Panc1 (cell line): ENCODE measurements at places on chromosomes 16 and 17. TPM values are rescaled to one million over a fixed set of nuclear protein-coding genes. Genes with fewer than 3 reads are reported as not detected.
A peak's percentile ranks its signal among the peaks of the same experiment; 100 is the strongest.

- DNase-seq = no peak
Measured at GRCh38 chr17:31308372-31309334, 5.2 kb downstream of the EVI2B start.

- no peak for DNase-seq
Measured at GRCh38 chr16:84879569-84880487, 60.0 kb downstream of the CRISPLD2 start.

DNA sequence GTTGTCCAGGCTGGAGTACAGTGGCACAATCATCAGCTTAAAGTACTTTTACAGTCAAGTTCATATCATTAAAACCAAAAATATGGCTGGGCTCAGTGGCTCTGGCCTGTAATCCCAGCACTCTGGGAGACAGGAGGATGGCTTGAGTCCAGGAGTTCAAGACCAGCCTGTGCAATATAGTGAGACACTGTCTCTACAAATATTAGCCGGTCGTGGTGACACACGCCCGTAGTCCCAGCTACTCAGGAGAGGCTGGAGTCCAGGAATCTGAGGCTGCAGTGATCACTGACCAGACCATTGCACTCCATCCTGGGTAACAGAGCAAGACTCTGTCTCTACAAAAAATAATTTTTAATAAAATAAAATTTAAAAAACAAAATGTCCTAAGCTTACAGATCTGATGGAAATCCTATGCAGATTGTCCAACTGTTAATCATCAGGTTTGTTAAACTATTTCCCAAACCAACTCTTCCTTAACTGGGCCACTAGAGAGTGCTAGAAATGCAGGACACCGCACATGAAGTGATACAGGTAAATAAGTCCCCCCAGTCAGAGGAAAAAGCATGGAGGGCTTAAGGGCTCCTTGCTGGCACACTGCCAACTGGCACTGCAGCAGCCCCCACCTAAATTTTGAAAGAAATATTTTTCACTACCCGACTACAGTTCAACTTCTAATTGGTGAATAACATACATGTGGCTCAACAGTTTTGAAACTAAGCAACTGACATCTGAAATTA lies 2.8 kb downstream of the USP22 start:
- DNase-seq = no peak

DNA sequence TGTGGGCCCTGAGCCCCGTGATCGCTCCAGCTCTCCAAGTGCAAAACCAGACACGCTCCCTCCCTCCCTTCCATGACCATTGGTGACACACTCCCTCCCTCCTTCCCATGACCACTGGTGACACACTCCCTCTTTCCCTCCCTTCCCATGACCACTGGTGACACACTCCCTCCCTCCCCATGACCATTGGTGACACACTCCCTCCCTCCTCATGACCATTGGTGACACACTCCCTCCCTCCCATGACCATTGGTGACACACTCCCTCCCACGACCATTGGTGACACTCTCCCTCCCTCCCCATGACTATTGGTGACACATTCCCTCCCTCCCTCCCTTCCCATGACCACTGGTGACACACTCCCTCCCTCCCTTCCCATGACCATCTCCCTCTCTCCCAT lies 56.3 kb downstream of the LMF1 start:
- peak; percentile 25 for DNase-seq

DNA sequence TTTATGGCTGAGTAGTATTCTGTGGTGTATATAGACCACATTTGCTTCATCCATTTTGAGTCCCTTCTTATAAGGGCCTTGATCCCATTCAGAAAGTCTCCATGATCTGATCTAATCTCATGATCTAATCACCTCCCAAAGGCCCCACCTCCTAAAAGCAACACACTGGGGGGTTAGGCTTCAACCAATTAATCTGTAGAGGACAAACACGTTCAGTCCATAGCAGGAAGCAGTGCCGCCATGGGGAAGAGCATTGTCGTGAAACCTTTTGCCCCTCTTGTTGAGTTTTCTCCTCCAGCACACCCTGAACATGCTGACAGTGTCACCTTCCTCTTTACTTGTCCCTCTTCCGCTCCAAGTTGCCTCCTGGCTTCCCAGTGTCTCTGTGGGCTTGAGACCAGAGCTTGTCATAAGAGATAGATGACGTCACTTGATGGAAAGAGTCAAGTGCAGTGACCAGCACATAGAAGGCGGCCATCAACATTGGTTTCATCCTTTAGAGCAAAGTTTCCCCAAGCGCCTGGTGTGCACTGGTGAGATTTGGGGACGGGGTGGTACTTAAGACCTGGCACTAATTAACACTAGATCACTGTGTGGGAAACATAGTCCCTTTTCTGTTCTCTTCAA lies 74.1 kb downstream of the PRKCB start:
- no peak for DNase-seq

- DNase-seq = no peak
Measured at GRCh38 chr17:18257268-18257981, 1.1 kb downstream of the FLII start.

Gene USP32
- total RNA-seq = 45.5 TPM

- DNase-seq = no peak
Measured at GRCh38 chr17:38379448-38379847, 27.8 kb downstream of the SOCS7 start.

- DNase-seq = no peak
Measured at GRCh38 chr17:38748149-38748891, at the start of gene PCGF2. Gene PCGF2, minus strand, starts transcription at chr17:38748336. Its CDS starts 7,934 bp downstream, at chr17:38740402.

DNA sequence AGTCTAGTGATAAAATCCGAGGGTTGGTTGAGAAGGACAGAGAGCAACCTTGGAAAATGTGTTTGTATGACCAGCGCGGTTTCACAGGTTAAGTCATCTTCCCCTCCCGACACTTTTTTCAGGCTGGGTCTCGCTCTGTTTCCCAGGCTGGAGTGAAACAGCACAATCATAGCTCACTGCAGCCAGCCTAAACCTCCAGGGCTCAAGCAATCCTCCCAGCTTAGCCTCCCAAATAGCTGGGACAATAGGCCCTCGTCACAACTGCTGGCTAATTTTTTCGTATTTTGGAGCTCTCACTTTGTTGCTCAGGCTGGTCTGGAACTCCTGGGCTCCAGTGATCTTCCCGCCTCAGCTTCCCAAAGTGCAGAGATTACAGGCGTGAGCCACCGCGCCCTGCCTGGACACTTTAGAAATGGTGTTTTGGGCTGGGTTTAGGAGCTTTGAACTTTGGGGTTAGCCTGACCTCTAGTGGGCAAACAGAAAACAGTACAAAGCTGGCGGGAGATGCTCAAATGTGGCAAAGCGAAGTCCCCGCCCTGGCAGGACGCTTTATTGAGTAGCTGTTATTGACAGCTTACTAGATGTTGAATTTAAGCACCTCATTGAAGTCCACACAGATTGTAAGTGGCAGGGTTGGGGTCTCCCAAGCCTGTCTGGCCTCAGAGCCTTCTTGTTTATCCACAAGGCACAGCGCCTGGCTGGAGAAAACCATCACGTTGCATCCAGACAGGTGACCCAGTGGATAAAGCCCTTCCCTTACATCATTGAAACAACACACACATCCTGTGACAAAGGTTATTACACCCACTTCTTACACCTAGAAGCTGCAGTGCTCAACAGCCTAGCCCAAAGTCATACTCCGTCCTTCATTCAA lies 34.7 kb upstream of the RBBP6 start:
- DNase-seq = peak; percentile 61

- DNase-seq = peak; percentile 4
Measured at GRCh38 chr17:37570527-37571093, 38.6 kb downstream of the SYNRG start.

- DNase-seq = no peak
Measured at GRCh38 chr16:19330841-19331397, 45.4 kb downstream of the CLEC19A start.

DNA sequence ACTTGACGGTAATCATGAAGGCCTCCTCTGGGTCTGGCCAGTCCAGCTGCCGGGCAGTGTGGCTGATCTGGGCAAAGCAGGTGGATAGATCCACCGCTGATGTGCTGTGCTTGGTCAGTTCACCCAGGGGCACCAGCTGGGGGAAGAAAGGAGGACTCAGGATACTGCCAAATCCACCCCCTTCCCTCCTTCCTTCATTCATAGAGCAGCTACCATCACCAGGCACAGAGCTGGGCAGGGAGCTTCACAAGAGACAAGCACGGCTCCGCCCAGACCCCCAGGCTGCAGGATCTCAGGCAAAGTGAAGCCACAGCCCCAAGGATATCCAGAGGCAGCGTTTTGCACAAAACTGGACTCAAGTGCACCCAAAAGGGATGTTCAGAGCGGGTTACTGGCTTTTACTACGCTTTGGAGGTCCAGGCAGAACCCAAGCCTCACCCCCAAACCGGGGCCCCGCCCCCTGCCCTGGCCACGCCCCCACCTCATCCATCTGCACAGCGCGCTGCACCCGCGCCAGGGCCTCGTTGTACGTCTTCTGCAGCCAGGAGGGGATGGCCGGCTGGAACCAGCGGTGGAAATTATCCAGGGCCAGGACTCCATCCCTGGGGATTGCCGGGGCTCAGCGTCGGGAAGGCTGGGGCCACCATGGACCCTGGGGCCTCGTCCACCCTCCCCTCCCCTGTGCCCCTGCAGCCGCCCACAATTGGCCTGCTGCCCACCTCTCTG lies 9.1 kb downstream of the UNC13D start:
- no peak for DNase-seq

DNA sequence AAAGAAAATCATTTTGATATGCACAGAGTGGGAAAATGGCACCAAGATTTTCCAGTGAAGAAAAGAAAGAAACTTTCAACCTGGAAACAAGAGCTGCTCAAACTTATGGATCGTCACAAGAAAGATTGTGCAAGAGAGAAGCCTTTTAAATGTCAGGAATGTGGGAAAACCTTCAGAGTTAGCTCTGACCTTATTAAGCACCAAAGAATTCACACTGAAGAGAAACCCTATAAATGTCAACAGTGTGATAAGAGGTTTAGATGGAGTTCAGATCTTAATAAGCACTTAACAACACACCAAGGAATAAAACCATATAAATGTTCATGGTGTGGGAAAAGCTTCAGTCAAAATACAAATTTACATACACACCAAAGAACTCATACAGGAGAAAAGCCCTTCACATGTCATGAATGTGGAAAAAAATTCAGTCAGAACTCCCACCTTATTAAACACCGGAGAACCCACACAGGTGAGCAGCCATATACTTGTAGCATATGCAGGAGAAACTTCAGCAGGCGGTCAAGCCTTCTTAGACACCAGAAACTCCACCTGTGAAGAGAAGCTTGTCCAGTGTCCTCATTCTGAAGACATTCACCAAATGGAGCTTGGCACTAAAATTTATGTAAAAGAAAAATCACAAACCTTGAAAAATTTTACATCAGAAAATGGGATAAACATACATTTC lies 12.2 kb downstream of the ZNF75A start:
- DNase-seq = no peak

DNA sequence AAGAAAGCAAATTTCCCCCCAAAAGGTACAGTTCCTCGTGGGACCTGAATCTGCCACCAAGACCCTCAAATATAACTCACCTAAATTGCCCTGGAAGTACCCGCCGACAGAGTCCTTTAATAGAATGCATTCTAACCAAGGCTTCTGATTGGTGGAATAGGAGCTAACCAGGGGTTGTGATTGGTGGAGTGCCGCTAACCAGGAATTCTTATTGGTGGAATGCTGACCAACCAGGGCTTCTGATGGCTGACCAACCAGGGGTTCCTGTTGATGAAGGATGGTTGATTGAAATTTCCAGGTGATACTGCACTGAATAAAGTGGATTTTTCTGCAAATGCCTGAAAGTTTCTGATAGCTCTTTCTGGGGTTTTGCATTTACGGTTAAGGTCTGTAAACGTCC lies 6.5 kb downstream of the TFAP4 start:
- no peak for DNase-seq

Gene ERBB2
- total RNA-seq = 68.6 TPM

Gene IGF2BP1
- total RNA-seq = 109 TPM

- peak; percentile 41 for DNase-seq
Measured at GRCh38 chr16:31696968-31697743, 169.5 kb downstream of the AHSP start.

GRCh38 chr17:47279062-47279801 lies 25.6 kb downstream of the ITGB3 start:
- DNase-seq = no peak

DNA sequence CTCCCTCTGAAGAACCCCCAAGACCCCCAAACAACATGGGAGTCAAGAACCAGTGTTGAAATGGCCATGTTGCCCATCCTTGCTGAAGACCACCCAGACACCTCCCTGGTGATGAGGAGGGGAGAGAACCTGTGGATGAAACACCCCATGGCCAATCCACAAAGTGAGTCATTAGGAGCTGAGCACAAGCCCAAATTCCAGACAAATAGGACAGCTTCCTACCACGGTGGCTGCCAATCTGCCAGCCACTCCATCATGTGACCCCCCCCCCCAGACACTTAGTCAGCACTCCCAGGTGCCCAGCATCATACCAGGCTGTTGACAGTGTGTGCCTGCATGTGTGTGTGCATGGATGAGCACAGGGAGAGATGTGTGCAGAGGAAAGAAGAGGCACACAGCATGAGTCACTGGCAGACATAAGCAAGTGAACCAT lies 26.4 kb upstream of the RPL38 start:
- no peak for DNase-seq

Gene SAMD14
- total RNA-seq = 6.9 TPM

Gene G6PC1
- total RNA-seq = 0.08 TPM

DNA sequence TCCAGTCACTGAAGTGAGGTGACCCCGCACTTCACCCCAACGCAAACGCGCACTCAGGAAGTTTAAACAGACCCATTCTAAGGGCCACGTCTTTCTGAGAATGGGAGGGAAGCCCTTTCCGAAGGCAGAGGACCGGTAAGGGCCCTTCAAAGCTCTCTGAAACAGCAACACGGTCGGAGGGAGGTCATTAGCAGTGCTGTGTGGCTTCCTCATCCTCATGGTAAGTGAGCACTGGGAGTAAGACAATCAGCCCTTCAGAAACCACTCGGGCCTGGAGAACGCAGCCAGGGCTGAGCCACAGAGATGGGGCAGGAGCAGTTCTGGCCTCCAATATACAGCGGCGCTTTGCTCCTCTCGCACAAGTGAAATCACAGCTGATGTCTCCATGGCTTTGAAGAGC lies 23.7 kb downstream of the SRL start:
- no peak for DNase-seq
